ENCODE measurements at places on chromosomes 16 and 17.

- no peak for DNase-seq
Measured at GRCh38 chr16:82181461-82182185, 11.6 kb upstream of the MPHOSPH6 start.

DNA sequence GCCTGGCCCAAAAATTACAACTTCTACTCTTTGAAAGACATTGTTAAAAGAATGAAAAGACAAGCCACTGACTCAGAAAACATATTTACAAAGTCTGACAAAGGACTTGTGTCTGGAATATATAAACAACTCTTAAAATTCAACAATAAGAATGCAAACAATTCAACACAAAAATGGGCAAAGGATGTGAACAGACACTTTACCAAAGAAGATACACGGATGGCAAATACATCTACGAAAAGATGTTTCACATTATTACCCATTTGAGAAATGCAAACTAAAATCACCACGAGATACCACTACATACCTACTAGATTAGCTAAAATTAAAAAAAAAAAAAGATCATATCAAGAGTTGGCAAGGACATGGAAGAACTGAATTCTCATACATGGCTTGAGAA, 80.8 kb upstream of the METRNL start:
- no peak for DNase-seq

GRCh38 chr17:10633738-10634379, 23.2 kb downstream of the MYH3 start:
- no peak for DNase-seq

DNA sequence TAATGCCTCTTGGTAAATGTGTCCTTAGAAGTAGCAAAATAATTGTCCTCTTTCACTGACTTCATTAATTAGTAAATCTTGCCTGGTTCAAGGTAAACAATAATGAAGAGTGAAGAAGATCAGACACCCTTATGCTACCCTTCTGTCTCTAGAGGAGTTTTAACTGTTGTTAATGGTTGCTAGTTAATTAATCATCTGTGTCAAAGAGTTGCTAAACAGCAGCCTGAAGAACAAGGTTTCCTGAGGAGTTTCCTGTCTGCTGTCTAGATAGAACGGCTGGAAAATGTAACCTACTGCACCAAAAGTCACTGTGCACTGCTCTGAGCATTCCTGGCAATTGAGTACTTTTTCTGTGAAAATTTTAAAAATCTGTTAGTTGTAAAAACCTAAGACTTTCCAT, 131.3 kb downstream of the NLK start:
- peak; percentile 34 for DNase-seq
